ENCODE measurements at places on chromosomes 7 and 10.

DNA sequence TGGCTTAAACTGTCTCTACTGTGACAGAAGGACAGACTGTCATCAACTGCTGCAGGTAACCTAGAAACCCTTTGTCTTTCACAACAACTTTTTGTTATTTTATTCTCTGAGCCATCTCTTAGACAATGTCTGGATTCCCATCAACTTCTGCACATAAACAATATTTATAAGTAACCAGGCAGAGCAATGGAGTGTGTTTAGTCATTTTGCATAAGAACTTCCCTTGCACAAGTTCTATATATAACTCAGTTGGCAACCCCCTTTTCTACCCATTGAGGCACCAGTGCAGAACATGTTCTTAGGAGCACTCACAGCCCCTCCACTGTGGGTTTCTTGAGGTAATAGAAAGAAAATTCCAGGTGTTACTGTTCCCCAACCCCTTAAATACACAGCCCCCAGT lies 65.0 kb upstream of the IL6 start:
- no peak for DNase-seq

GRCh38 chr10:48607356-48608278 lies 2.7 kb upstream of the ARHGAP22 start:
- no peak for DNase-seq

GRCh38 chr7:36929791-36930190 lies 205.5 kb upstream of the AOAH start:
- DNase-seq: no peak

DNA sequence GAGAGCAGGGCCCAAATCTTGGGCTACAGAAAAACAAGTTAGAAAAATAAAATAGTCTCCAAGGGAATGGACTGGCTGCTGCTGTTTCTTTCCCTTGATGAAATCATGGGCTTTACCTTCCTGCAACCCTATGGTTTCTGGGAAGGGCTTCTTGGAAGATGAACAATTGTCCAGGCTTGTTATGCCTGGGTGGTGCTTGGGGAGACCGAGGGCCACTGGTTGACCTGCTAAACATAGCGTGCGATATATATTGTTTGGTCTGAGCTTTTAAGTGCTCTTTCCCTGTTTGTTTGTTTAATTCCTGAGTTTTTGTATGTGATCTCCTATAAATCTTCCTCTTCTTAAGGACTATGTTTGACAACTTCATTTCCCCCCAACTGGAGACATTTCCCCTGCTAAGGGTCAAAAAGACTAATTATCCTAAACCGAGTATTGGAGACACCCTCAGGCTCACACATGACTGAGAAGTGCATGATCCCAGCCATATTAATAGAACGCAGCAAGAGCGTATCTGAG lies 37.9 kb downstream of the SLC25A28 start:
- DNase-seq: no peak

DNA sequence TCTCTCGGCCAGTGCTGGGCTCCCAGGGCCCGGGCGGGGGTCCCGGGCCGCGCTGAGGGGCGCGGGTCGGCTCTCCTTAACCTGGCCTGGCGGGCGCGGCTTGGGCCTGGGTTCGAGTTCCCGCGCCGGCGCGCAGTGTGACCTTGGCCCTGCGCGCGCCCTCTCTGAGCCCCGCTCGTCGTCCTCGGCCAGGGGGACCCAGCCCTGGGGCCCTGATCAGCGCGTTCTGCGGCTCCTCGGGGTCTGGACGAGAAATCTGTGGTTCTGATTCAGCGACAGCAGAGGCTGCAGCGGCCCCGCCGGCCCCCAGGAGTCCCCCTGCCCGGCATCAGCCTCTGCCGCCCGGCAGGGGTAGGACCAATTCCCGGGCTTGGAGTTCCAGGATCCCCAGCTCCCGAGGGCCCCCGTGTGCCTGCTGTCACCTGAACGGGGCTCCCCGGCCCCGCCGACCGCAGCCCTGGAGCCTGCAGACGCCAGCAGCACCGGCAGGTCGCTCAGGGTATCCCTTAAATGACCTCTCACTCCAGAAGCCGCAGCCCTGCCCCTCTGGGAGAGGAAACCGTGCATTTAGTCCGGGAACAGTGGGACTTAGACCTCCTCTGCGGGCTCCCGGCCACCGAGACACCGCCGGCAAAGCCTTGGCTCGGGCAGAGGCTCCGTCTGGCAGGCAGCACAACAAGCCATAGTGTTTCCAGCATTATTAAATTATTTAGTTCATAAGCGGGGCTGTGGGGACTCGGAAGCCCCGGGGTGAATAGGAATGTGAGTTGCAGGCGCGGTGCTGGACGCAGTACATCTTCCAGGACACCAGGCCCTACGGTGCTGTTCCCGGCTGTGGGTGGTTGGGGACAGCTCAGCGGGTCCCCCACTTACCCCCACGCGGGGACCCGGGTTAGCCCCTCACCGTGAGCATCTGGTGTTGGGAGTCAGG lies 572 bp downstream of the CHST12 start:
- DNase-seq: no peak

DNA sequence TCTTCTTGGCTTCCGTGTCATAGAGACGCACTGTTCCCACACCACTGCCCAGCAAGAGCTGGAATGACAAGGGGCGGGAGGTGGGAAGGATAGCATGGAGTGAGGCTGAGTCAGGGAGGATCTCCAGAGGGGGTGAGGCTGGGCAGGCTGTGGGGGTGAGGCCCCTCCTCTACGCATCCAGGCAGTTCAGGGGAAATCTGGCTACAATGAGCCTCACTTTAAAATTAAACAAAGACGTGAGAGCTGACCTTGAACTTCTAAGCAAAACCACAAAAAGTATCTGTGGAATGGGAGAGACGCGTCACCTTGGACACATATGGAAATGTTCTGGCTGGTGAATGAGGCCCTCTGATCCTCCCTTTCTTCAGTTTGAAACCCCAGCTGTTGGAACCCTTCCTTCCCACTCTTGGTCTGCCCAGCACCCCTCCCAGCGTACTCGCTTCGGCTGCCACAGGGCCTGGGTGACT lies 17.7 kb downstream of the WDR91 start:
- DNase-seq: no peak

DNA sequence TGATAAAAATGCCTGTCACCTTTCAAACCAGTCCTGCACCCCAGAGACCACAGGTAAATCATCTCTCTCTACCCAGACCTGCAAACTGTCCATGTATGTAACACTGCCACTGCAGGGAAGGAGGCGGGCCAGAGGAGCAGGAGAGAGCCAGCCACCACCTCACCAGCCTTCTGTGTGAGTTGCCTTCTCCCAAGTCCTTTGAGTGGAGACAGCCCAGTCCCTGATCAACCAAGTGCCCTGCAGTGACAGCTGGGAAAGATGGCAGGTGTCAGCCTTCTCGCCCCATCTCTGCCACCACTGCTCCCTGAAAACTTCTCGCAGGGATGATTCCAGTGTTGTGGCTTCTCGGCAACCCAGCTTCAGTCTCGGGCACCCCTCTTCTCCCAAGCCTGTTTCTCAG lies 42.4 kb downstream of the MTURN start:
- DNase-seq: no peak

DNA sequence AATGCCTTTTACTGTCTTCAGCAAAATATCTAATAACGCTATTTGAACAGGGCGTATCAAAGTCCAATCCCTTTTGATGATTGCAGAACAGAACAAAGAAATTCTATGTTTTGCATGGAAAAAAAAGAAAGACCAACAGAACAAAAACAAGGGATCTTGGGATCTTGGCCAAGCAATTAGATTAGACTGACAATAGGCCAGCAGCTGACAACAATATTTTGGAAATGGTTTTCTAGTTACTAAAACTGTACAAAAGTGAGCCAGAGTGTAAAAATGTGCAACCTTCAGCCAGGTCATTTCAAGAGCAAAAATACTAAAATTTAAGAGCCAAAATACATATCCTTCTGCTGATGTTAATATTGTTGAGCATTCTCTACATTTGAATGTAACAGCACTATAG lies 716.5 kb upstream of the KCND2 start:
- DNase-seq: no peak

GRCh38 chr10:86099542-86100334 lies 266.9 kb downstream of the GRID1 start:
- no peak for DNase-seq

DNA sequence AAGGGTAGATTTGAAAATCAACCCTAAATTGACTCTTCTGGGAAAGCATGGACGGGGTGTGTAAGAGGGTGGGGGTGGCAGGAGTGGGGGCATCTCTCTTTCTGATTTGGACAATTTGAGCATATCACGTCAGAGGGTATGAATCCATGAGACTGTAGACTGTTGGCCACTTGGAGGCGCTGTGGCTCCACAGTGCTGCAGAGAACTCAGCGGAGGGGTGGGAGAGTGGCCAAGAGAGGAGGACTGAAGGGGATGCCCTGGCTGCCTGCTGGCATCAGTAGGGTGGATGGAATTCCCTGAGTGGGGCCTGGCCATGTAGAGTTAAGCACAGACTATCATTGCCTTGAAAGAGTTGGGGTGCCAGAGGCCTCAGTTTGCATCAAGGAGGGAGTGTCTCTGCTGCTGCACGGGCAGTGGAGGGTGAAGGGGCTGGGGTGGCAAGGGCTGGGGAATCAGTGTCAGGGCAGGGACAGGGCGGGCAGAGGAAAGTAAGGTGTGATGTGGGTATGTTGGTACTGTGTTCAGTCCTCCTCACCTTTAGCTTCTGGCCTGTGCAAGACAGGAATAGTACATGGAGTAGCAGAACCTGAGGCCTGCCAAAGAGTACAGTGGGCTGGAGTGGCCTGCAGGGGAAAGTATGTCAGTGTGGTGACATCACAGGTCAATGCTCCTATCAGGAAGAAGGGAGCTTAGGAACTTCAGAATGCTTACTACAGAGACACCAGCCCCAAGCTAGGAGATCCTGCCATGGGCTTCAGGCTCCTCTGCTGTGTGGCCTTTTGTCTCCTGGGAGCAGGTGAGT lies 133.5 kb upstream of the PRSS58 start:
- peak; percentile 60 for DNase-seq

- DNase-seq: no peak
These were observed 37.9 kb downstream of the GPR26 start for GRCh38 chr10:123704076-123704475.

GRCh38 chr7:156034397-156034796 lies 222.1 kb upstream of the SHH start:
- no peak for DNase-seq

DNA sequence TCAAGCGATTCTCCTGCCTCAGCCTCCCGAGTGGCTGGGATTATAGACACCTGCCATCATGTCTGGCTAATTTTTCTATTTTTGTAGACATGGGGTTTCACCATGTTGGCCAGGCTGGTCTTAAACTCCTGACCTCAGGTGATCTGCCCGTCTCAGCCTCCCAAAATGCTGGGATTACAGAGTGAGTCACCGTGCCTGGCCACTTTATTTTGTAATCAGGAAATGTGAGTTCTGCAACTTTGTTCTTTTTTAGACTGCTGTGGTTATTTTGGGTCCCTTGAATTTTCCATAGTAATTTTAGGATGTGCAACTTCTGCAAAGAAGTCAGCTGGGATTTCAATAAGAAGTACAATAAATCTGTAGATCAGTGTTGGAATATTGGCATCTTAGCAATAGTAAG lies 96.8 kb downstream of the CYTH3 start:
- DNase-seq: no peak

GRCh38 chr10:127182161-127182560 lies 14.2 kb downstream of the INSYN2A start:
- no peak for DNase-seq

DNA sequence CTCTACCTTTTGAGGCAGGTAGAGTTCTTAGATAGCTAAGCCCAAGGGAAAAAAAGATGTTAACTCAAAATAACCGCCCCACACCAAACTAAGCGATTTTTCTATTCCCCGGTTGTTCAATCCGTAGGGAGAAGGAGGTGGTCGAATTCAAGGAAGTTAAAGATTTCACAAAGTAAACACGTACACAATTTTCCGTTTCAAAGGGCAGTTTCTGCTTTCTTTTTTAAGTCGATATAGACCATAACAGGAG lies 842 bp downstream of the KBTBD2 start:
- DNase-seq: no peak

GRCh38 chr10:59872892-59873463 lies 33.4 kb downstream of the CCDC6 start:
- DNase-seq: no peak

DNA sequence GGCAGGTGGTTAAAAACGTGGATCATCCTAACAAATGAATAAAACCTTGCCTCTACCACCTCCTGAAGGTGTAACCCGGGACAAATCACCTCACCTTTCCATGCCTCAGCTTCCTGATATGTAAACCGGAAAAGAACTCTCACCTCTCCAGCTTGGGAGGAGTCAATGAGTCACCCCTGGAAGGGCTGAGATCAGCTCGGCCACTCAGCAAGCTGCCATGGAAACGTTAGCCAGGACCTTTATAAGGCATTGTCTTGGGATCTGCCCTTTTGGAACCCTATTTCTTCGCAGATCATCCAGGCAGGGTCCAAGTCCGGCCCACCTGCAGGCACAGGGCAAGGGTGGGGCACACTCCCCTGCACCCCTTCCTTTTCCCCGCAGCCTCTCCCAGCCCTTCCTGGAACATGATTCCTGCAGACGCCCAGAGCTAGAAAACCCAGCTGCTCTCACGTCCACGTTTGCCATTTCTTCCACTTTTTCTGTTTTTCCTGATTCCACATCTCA lies 81.6 kb upstream of the PFKP start:
- no peak for DNase-seq

GRCh38 chr7:126792521-126792920 lies 460.2 kb downstream of the GRM8 start:
- no peak for DNase-seq

DNA sequence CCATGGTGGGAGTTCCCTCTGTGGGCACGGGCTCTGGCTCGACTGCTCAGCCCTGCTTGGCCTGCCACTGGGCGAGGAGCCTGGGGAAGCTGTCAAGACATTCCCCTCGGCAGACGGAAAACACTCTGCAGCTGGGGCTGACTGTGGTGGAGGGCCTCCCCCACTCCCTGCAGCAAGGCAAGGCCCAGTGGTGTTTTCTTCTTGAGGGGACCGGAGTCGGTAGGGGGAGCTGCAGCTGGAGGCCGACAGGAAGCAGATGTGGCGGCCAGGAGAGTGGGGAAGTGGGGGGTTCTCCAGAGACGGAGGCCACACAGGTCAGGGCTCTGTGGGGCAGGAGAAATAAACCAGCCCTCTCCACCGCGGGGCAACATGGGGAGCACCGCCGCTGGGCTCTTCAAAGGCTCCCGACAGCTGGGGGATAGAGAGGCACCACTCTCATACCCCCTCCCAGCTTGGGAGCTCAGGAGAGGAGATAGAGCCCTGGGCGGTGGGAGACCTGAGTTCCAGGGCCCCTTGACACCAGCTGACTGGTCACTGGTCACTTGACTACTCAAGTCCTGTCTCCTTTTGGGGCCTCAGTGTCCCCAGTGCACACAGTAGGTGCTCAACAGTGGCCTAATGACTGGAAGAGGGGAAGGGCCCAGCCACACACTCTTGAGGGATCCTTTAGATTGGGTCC lies 43.4 kb downstream of the PPIF start:
- DNase-seq: peak; percentile 11

DNA sequence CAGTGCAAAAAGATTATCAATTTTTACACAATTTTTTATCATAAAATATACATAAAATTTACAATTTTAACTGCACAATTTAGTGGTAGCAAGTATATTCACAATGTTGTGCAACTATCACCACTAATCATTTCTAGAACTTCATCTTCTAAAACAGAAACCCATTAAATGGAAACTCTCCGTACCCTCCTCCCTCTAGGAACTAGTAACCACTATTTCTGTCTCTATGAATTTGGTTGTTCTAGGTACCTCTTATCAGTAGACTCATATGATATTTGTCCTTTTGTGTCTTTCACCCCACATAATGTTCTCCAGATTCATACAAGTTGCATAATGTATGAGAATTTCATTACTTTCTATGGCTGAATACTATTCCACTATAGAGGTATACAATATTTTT lies 73.5 kb downstream of the HERC4 start:
- DNase-seq: no peak
